ENCODE measurements at places on chromosomes 16 and 17.

- no peak for DNase-seq
Measured at GRCh38 chr17:5668557-5669138, 84.3 kb upstream of the NLRP1 start.

GRCh38 chr17:43987131-43988021, 17.0 kb upstream of the NAGS start:
- DNase-seq = no peak

DNA sequence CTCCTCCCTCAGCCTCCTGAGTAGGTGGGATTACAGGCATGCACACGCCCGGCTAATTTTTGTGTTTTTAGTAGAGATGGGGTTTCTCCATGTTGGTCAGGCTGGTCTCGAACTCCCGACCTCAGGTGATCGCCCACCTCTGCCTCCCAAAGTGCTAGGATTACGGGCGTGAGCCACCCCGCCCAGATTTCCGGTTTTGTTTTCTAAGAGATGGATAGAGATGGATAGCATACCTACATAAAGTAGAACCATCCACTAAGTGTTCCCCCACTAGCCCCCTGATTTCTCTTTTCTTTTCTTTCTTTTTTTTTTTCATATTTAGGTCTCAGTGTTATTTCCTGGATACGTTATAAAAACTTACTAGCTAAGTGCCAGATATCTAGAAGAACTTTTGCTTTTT, 2.0 kb downstream of the WSB1 start:
- DNase-seq = no peak

GRCh38 chr17:409848-410542, 57.4 kb upstream of the RPH3AL start:
- peak; percentile 100 for DNase-seq

DNA sequence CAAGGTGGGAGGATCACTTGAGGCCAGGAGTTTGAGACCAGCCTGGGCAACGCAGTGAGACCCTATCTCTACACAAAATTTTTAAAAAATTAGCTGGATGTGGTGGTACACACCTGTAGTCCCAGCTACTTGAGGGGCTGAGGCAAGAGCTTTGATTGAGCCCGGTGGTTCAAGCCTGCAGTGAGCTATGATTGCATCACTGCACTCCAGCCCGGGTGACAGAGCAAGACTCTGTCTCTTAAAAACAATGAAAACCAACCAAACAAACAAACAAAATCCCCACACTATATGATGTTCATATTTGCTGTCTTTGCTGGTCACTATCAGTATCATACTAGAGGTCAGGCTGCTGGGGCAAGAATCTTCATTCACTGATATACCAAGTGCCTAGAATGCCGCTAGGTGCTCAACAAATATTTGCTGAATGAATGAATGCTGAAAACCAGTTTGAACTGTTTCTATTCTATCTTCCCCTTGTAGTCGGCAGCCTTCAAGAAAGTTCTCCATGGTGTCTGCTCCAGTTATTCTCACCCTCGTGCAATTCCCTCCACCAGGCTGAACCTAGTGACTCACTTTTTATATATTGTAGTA, 127.0 kb downstream of the IRX3 start:
- no peak for DNase-seq

- DNase-seq = no peak
Measured at GRCh38 chr16:78761427-78761826, 662.0 kb downstream of the WWOX start.

- DNase-seq = no peak
Measured at GRCh38 chr17:31740611-31741082, 118.4 kb downstream of the COPRS start.

DNA sequence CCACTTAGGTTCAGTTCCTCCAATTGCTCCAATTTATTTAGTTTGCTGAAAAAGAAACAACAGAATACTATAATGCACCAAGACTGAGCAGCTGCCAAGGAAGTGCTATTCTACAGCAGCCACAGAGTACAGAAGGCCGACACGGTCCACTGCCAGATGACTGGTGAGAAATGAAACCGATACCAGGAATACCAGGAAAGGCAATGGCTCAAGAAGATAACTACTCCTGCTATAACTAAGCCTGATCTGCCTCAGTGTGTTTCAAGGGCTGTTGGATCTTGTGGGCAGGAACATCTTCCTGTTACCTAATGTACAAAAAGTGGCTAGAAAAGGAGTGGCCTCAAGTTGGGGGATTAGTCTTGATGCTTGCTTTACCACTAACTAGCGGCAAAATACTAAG, 32.8 kb downstream of the MARVELD3 start:
- no peak for DNase-seq

- DNase-seq = no peak
Measured at GRCh38 chr17:49992933-49993422, 2.0 kb downstream of the DLX3 start.

GRCh38 chr17:77613218-77613617, 345.3 kb upstream of the TNRC6C start:
- no peak for DNase-seq

- peak; percentile 14 for DNase-seq
Measured at GRCh38 chr17:36675250-36675649, 73.9 kb downstream of the MRM1 start.

DNA sequence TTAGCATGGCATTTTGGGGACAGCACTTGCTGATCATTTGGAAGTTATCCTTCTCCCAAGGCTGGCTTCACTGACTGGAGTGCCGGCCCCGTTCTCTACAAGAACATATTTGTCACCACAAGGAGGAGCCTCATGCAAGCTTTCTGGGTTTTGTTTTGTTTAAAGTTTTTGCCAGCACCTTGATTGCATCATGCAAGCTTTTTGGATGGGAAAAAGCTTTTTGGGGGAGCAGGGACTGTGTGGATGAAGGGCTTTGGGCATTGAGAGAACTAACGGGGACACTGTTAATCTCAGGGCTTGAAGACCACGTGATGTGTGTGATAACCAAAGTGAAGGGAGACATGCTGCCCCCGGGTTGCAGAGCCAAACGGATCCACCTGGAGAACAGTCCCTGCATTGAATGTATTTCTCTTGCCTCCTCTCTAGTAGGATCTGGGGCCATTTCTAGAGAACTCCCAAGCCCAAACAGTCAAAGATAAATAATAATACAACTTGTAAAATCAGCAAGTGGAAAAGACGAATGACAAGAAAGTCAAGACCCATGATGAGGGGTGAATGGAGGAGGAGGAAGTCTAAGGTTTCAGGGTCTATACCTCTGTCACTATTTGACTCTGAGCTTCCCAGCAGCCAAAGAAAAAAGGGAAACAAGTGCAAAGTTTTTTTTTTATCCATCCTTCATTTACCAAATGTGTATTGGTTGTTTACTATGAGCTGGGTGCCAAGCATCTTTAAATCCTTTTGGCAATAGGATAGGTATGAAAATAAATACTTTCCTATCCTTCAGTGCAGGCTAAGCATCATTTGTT, 17.2 kb downstream of the TMEM114 start:
- DNase-seq = no peak

DNA sequence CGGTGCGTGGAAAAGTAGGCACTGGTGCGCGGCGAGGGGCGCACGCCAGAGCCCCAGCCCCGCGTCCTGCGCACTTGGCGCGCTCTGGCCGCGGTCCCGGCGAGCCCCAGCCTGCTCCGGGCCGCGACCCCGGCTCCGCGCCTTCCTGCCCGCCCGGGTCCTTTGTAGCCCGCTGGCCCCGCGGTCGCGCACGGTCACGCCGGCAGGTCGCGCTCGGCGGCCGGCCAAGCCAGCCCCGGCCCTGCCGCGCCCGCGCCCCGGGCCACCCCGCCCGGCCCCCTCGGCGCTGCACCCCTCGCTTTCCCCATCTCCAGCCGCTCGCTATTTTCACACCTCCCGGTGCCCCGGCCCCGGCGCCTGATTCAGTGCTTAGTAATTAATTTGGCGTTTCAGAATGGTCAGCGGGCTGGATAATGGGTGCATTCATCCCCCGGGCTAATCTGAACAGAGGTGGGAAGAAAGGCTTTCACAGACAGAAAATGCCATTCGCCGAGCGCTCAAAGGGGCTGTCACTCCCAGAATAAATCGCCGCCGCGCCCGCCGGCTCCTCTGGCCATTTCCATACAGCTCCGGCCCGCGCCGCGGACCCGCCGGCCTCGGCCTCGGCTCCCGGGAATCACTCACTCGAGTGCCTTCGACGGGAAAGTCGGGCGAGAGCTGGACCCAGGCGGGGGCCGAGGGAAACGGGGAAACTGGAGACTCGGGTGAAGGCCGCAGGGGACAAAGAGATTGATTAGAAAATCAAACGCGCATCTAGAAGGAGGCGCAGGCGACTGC, 17.8 kb upstream of the NTN1 start:
- DNase-seq = no peak

GRCh38 chr17:82121246-82121645, 23.2 kb upstream of the FASN start:
- DNase-seq = no peak

GRCh38 chr16:86085161-86085611, 186.2 kb downstream of the IRF8 start:
- no peak for DNase-seq

DNA sequence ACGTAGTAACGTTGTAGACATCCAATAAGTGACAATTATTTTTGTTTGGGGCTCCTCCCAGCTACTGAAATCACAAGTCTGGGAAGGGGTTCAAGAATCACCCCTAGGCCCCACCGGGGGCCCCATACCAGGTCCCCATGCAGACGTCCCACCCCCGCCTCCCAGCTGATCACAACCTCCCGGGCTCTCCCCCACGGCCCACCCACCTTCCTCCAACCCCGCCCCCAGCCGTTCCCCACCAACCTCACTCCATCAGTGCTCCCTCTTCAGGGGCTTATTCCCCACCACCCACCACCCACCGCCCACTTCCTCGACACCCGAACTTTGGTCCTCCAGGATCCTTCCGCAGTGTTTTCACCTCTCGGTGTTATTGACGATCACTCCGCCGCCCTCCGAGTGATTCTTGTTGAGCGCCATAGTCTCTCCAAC, 240 bp downstream of the WBP2 start:
- DNase-seq = no peak

All from CD4-positive, alpha-beta T cell treated with Interleukin-6 at 100 ng/mL for 8 hours (primary cell).